ENCODE measurements at places on chromosomes 12 and 14. TPM values are rescaled to one million over a fixed set of nuclear protein-coding genes. Genes with fewer than 3 reads are reported as not detected.

DNA sequence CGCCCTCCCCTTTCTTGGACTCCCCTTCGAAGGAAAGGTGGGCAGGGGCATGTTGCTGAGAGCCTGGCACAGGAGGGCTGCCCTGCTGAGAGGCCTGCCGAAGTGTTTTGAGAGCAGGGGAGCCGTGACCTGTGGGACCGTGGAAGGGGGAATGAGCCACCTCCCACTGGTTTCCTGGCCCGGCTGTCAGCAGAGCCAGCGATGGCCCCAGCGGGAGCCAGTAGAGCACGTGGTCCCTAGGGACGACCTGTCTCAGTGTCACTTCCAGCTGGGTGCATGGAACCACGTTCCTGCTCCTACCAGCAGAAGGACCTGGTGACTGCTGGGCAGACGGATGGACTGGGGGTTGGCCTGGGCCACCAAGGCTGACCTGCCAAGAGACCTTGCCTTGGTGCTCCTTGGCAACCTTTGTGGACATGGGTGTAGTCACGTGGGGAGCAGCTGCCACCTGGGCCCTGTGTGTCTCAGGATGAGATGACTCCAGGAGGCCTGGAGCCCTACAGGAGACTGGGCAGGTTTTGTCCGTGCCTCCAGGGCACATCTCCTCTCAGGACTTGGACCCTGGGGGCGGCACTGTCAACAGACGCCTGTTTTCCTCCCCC lies 34.6 kb downstream of the BEGAIN start:
- no peak for DNase-seq

DNA sequence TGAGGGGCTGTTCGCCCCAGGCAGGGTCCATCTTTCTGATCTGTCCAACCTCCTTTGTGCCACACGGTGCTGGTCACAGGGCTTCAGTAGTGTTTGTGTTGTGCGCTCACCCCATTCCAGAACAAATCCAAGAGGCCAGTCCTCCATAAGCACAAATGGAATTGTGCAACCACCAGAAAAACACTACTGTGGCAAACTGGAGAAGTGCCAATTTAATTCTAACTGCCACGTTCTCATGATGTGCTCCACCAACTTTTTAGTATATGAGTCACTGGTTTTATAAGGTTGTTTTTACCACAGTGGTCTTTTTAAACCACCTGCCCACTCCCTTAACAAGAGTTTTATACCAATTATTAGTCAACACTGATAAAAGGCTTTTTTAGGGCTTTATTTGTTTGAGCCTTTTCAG lies 380.2 kb downstream of the NAV3 start:
- no peak for DNase-seq

- DNase-seq: no peak
Measured at GRCh38 chr12:126454581-126454980, 1389.3 kb downstream of the AACS start.

DNA sequence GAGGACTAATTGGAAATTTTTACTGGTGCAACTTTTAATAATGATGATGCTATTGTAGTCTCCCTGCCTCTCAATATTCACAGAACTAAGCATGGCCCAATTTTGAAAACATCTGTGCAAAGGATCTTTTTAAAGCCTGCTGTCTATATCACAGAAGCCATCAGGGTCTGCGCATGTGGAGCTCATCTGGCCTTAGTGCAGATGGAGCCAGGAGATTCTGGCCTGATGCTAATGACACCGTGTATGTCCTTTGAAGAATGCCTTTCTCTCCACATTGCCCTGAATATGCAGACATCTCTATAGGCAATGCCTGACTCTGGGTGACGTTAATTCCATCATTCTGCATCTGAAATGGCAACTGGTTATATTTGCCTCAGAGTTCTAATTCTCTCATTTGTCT lies 1205.9 kb downstream of the AACS start:
- DNase-seq: no peak

- peak; percentile 37 for DNase-seq
Measured at GRCh38 chr12:121334513-121335343, 17.5 kb downstream of the ANAPC5 start.

Gene SIX1
- polyA plus RNA-seq: 12.7 TPM

Gene FBLN5
- 168 TPM for polyA plus RNA-seq

Measured in left renal cortex interstitium (tissue), 4 donors.